Esophagus muscularis mucosa (tissue), 4 donors: ENCODE measurements at places on chromosomes 12 and 14. TPM values are rescaled to one million over a fixed set of nuclear protein-coding genes. Genes with fewer than 3 reads are reported as not detected.

DNA sequence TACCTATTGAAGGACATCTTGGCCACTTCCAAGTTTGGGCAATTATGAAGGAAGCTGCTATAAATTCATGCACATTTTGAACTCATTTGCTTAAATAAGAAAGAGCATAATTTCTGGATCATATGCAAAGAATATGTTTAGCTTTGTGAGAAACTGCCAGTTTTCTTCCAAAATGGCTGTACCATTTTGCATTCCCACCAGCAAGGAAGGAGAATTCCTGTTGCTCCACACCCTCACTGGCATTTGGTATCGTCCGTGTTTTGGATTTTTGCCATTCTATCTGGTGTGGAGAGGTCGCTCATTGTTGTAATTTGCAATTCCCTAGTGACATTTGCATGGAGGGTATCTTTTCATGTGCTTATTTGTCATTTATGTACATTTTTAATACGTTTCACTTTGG, 339.3 kb downstream of the DAD1 start:
- DNase-seq: no peak
- no peak overlapping the region for H3K27ac ChIP-seq
- H3K36me3 ChIP-seq: no peaks in the 10 kb centered on the region
- H3K4me1 ChIP-seq: peaks cover 9% of the 10 kb centered on the region

GRCh38 chr14:72621387-72622065, 272.4 kb downstream of the DPF3 start:
- H3K4me1 ChIP-seq: peaks cover 20% of the 10 kb centered on the region
- H3K36me3 ChIP-seq: no peaks in the 10 kb centered on the region
- H3K27ac ChIP-seq: no peak overlapping the region
- DNase-seq: peak; percentile 68
- no peaks in the 10 kb centered on the region for H3K27me3 ChIP-seq

GRCh38 chr14:69671365-69672030, 60.1 kb downstream of the SUSD6 start:
- no peak overlapping the region for H3K27ac ChIP-seq
- H3K27me3 ChIP-seq: no peaks in the 10 kb centered on the region
- H3K36me3 ChIP-seq: no peaks in the 10 kb centered on the region
- no peak overlapping the region for H3K4me3 ChIP-seq

GRCh38 chr14:104723651-104724406, at the start of gene ADSS1:
TSS of gene ADSS1 (plus strand) at chr14:104724229. CDS start at chr14:104724271, 42 bp downstream.
- H3K27ac ChIP-seq: peak within 1 kb of the TSS; percentile 63
- H3K36me3 ChIP-seq: peaks cover 14% of the 10 kb centered on the region
- H3K4me3 ChIP-seq: peak within 1 kb of the TSS; percentile 74
- DNase-seq: no peak
- H3K4me1 ChIP-seq: peaks cover 45% of the 10 kb centered on the region

DNA sequence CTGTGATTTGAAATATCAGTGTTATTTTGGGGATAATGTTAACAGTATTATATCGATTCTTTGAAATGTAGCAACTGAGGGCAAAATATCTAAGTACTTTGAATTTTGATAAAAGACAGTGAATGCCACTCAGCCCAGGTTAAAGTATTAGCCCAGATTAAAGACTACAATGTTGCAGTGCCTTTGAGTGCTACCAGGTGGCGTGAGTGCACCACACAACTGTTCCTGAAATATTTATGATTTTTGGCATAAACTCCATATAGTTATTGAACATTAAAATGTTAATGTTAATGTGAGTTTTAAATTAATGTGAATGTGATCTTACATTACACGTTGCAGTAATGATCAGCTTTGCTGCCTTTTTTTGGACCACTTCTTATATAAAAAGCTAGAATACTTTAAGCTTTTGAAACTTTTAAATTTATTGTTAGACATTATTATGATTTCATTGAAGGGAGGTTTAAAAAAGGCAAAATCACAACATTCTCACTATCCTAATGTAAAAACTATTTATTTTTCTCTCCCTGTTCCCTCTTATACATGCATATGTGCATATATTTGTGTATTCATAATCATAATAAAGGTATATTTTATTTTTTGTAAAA, 22.5 kb downstream of the MRPS35 start:
- no peaks in the 10 kb centered on the region for H3K27me3 ChIP-seq
- DNase-seq: no peak
- H3K36me3 ChIP-seq: peaks cover 4% of the 10 kb centered on the region

Gene GLS2
- total RNA-seq: 1.0 TPM

GRCh38 chr14:89015016-89015415, 190.6 kb downstream of the TTC8 start:
- no peak for DNase-seq
- H3K36me3 ChIP-seq: no peaks in the 10 kb centered on the region
- no peak overlapping the region for H3K4me3 ChIP-seq
- H3K27me3 ChIP-seq: no peaks in the 10 kb centered on the region
- no peak overlapping the region for H3K27ac ChIP-seq

Gene IFNG-AS1
- not detected for total RNA-seq

Gene SERPINA12
- not detected for total RNA-seq

Gene DCN
- 2,089 TPM for total RNA-seq

- H3K36me3 ChIP-seq: no peaks in the 10 kb centered on the region
- H3K27ac ChIP-seq: peak overlapping the region; percentile 51
- H3K27me3 ChIP-seq: no peaks in the 10 kb centered on the region
- no peak for DNase-seq
- H3K4me1 ChIP-seq: peaks cover 17% of the 10 kb centered on the region
These were observed 647 bp upstream of the ESPL1 start for GRCh38 chr12:53267306-53267998.

GRCh38 chr12:121613462-121613861, 12.9 kb upstream of the ORAI1 start:
- H3K4me1 ChIP-seq: peaks cover 12% of the 10 kb centered on the region
- no peak for DNase-seq
- H3K27me3 ChIP-seq: no peaks in the 10 kb centered on the region
- no peaks in the 10 kb centered on the region for H3K36me3 ChIP-seq
- H3K4me3 ChIP-seq: no peak overlapping the region
- H3K27ac ChIP-seq: no peak overlapping the region
